Activated T-cell treated with anti-CD3 and anti-CD28 coated beads for 24 hours (primary cell): ENCODE measurements at places on chromosomes 2 and 18.

GRCh38 chr2:226693521-226693920, 106.1 kb downstream of the IRS1 start:
- no peak for DNase-seq

DNA sequence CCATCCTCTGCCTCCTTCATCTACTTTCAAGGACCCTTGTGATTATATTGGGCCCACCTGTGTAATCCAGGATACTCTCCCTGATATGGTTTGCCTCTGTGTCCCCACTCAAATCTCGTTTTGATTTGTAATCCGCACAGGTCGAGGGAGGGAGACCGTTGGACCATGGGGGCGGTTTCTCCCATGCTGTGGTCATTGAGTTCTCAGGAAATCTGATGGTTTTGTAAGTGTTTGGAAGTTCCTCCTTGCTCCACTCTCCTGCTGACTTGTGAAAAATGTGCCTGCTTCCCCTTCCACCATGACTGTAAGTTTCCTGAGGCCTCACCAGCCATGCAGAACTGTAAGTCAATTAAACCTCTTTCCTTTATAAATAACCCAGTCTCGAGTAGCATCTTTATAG, 42.0 kb upstream of the EML6 start:
- no peak for DNase-seq

GRCh38 chr2:190668892-190669291, 20.0 kb downstream of the NAB1 start:
- no peak for DNase-seq

GRCh38 chr2:109645412-109646184, 31.4 kb downstream of the SOWAHC start:
- no peak for DNase-seq

DNA sequence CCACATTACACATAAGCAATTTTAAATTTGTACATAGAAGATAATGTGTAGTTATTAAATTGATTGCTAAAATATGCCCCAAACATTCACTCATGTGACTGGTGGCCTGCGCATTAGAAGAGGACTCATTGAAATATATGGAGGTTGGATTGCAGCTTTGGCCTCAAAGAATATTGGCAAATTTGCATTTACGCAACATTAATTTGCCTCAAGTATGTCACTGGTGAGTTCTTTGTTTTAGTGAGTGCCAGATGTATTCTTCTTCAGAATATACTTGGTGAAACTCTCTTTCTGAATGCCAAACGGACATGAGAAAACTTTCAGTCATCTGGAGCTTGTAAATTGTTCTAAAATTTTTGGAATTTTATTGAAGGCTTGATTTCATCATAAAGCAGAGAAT, 5.9 kb upstream of the EFEMP1 start:
- DNase-seq, result no peak

- no peak for DNase-seq
Measured at GRCh38 chr2:127143841-127144782, 37.2 kb upstream of the BIN1 start.

- no peak for DNase-seq
Measured at GRCh38 chr2:207137596-207138337, 28.0 kb downstream of the KLF7 start.

- no peak for DNase-seq
Measured at GRCh38 chr2:28613633-28614501, 118.0 kb downstream of the PLB1 start.

DNA sequence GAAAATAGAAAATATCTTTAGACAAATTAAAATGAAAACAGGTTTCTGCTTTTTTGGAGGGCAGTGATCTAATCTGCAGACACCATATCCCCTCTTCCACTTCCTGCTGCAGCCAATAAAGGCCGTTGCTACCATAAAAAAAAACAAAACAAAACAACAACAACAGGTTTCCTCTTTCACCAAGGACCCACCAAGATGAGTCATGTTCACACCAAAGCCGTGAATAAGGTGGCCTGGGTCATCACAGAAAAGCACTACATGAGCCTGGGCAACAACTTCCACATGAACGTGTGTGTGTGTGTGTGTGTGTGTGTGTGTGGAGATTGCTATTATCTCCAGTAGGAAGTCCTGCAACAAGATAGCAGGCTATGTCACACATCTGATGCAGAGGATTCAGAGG, 24.8 kb upstream of the TFCP2L1 start:
- no peak for DNase-seq

DNA sequence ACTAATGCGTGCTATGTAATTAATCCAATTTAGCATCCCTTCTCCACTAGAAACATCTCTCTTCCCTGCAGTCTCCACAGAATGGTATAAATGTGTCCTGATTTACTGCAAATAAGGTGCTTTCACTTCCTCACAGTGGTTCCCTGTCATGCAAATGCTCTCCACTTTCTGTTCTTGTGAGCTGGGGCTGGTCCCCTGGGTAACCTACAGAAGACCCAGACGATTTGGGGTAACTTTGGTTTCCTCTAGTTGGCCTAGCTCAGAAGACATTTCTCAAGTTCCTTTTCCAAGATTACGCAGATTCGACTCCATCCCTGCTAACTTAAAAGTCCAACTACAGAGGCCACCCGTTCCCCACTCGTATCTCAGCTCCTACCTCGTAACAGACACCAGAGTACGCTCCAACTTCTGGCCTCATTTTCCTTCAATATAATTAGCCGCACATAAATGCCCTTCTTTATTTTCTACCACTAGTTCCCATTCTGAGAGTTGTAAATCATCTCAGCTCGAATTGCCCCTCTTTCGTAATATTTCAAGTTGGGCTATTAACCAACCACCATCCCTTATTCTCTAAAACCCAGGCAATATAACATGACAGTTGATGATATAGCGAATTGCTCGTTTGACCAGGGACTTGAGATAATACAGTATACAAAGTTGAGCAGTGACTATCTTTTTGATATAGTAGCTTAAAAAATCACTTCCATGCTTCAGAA, 28.8 kb upstream of the NEDD4L start:
- DNase-seq, result no peak

DNA sequence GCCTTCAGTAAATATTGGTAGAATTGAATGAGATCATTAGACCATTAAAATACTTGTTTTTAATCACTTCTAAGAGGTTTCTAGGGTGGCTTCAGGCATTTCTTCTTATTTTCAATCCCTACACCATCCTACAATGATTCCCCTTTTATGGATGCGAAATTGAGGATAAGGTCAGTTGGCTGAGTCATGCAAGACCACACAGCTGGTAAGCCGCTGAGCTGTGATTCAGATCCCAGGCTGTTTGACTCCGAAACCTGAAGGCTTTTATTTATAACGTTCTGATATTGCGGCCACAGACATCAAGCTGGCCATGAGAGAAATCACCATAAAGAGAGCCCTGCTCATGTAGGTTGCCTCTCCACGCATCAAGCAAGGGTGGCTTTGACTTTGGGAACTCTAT, 133.4 kb downstream of the VAPA start:
- no peak for DNase-seq

- no peak for DNase-seq
Measured at GRCh38 chr2:73823916-73824523, 4.7 kb upstream of the STAMBP start.

DNA sequence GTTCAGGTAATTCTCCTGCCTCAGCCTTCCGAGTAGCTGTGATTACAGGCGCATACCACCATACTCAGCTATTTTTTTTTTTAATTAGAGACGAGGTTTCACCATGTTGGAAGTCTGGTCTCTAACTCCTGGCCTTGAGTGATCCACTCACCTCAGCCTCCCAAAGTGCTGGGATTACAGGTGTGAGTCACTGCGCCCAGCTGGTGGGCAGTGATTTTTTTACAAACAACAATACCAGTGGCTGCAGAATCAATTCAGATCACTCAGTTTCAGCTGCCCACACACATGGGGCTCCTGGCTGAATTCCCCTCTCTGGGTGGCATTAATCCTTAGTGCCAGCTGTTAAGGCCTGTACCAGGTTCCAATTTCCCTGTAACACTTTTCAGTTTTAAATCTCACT, 13.3 kb upstream of the CYRIA start:
- DNase-seq, result no peak

DNA sequence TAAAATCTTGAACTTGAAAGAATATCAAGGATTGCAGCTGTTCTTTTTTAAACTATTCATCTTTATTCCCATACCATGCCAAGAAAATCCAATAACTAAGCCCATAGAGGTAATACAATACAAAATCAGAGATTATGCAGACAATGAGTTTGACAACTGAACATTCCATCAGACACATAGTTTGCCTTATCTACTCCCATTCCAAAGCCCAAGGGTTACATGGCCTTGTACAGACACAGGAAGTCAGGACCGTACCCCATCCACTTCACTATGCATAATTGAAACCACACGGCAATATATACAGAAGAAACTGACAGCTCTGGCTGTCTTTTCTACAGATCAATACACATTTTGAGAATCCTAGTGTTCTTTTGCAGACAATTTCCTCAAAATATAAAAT, 181.3 kb downstream of the TMX3 start:
- no peak for DNase-seq

GRCh38 chr2:106095478-106096298, 98.4 kb downstream of the UXS1 start:
- DNase-seq, result peak; percentile 45

DNA sequence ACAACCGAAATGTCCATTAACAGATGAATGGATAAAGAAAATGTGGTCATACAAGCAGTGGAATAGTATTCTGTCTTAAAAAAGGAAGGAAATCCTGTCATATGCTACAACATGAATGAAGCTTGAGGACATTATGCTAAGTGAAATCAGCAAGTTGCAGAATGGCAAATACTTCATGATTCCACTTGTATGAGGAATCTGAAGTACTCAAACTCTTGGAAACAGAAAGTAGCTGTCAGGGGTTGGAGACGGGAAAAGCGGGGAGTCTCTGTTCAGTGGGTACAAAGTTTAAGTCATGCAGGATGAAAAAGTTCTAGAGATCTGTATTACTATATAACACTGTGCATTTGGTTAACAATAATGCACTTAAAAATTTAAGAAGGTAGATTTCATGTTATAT, 209.0 kb upstream of the SIX2 start:
- DNase-seq, result no peak

GRCh38 chr18:33578518-33579348, 714 bp downstream of the ASXL3 start:
- no peak for DNase-seq

GRCh38 chr2:23912054-23912453, 14.9 kb downstream of the ATAD2B start:
- no peak for DNase-seq

- DNase-seq, result no peak
Measured at GRCh38 chr18:59689756-59690155, 7.5 kb downstream of the CCBE1 start.

GRCh38 chr18:31649978-31650719, 34.2 kb downstream of the B4GALT6 start:
- DNase-seq, result no peak

GRCh38 chr2:11748861-11749645, 2.6 kb downstream of the LPIN1 start:
- no peak for DNase-seq

GRCh38 chr18:50857694-50858093, 21.2 kb upstream of the ME2 start:
- no peak for DNase-seq

- no peak for DNase-seq
Measured at GRCh38 chr2:55425431-55425831, 5.8 kb upstream of the CCDC88A start.

DNA sequence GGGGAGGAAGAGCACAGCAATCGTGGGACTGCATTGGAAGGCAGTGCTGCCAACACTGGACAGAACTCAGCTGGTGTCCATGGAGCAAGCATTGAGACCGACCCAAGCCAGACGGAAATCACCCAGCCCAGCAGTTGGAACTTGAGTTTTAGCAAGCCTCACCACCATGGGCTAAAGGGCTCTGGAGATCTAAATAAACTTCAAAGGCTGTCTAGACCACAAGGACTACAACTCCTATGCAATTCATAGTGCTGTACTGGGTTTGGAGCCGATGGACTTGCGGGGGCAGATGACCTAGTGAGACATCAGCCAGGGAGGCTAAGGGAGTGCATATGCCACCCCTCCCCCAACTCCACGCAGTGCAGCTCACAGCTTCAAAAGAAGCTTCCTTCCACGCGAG, 243.6 kb upstream of the SLC39A10 start:
- no peak for DNase-seq

- DNase-seq, result no peak
Measured at GRCh38 chr2:150166313-150167051, 321.0 kb downstream of the RND3 start.

DNA sequence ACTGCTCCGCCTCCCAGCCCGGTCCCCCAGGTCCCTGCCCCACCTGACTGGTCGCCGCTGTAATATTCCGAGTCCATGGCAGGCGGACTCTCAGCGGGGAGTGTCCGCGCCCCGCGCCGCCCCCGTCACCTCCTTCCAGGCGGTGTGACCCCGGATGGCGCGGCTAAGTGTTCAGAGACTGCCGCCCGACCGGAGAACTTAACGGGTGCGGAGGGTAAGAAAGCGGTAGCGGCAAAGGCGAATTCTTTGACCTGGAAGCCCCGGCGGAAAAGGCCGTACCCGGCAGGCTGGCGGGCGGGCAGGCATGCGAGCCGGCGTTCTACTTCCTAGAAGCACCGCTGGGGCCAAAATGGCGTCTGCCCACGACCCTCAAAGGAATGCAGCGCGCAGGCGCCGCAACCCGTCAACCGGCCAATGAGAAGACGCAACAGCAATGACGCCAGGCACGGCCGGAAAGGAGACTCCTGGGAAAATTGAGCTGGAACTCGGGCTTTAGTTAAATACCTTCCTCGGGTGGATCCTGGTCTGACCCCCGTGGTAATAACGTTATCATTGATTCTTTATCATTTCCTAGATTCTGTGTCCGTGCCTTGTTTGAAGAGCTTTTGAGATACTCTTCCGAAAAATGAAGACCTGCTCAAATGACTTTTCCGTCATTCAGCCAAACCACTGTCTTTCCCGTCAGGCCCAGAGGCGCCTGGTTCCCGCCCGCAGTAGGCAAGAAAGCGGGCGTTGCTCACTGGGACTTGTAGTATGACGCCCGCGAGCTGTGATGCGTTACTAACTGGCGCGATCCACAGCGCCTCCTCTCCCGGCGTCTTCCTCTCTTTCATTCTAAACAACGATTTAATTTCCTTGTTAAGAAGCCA, at the start of gene IWS1:
Gene IWS1 (minus strand): TSS at position 358 of the 869 bp plus-strand sequence. CDS start 281 bp downstream, at position 77.
- DNase-seq, result peak; percentile 86

- no peak for DNase-seq
Measured at GRCh38 chr2:194566907-194567660, 1089.9 kb upstream of the SLC39A10 start.

DNA sequence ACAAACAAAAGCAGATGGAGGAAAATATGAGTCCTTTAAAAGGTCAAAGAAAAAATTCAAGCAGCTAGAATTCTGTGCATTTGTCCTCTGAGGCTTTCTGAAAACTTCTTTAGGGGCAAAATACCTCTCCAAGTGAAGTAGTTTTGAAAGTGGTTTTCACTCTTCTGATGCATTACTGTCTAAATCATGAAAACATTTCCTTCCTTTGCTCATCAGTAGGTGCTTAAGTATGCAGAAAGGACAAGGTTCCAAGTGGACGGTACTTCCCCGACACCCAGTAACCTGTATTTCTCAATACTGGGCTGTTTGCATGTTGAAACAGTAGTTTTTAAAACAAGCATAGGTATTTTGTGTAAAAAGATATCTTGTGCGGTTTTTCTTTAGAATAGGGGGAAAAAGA, 189.1 kb upstream of the ERBB4 start:
- DNase-seq, result no peak
